Esophagus squamous epithelium (tissue), 5 donors: ENCODE measurements at places on chromosomes 2 and 18. TPM values are rescaled to one million over a fixed set of nuclear protein-coding genes. Genes with fewer than 3 reads are reported as not detected.

The COL6A3 gene
- 30.3 TPM for total RNA-seq

The MCFD2 gene
- total RNA-seq = 55.8 TPM

The MPV17 gene
- total RNA-seq = 39.3 TPM

GRCh38 chr18:48222118-48222517 lies 187.1 kb downstream of the ZBTB7C start:
- H3K27ac ChIP-seq = no peak overlapping the region
- DNase-seq = no peak
- no peaks in the 10 kb centered on the region for H3K27me3 ChIP-seq
- H3K36me3 ChIP-seq = no peaks in the 10 kb centered on the region
- no peaks in the 10 kb centered on the region for H3K4me1 ChIP-seq

DNA sequence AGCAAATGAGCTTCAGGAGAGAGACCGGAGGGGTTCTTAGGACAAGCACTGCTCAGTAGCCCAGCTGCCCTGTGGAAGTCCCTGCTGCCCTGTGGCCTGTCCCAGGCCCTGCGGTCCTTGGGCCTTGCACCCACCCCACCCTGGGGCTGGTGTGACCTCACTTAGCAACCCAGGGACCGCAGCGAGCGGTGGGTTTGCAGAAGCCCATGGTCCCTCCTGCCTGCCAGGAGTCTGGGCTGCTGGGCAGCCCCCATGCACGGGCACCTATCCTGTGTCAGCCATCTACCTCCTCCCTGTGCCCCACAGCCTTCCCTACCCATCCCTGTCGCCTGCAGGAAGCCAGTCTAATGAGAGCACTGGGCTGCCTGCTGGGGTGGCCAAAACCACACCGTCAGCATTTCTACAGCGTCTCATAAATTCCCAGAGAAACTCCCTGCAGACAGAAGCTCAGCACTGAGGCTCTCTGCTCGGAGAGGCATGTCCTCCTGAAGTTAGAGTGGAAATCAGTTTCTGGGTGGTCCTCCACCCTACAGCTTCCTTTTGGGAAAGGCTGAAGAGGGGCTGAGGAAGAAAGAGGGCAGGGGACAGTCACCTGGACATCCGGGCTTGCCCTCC lies 231.1 kb upstream of the HS6ST1 start:
- no peak for DNase-seq
- no peak overlapping the region for H3K27ac ChIP-seq
- H3K4me1 ChIP-seq = no peaks in the 10 kb centered on the region
- no peaks in the 10 kb centered on the region for H3K36me3 ChIP-seq
- H3K4me3 ChIP-seq = no peak overlapping the region

DNA sequence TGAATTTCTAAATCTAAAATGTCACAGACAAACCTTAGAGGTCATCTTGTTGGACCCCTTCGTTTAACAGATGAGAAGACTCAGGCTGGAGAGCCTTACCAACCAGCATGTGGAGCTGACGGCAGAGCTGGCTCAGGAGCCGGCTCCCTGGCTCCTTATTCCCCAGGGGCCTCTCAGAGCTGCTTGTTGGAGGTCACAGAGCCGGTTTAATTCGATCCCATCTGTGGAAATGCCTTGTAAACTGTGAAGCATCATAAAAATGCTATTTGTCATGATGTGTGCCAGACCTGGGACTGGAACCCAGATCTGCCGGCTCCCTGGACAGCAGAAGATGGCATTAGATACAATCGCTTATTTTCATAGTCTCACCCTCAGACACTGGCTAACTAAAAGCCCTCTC lies 8.2 kb upstream of the CIB4 start:
- H3K4me3 ChIP-seq = no peak overlapping the region
- H3K27ac ChIP-seq = no peak overlapping the region
- DNase-seq = no peak
- H3K36me3 ChIP-seq = no peaks in the 10 kb centered on the region

DNA sequence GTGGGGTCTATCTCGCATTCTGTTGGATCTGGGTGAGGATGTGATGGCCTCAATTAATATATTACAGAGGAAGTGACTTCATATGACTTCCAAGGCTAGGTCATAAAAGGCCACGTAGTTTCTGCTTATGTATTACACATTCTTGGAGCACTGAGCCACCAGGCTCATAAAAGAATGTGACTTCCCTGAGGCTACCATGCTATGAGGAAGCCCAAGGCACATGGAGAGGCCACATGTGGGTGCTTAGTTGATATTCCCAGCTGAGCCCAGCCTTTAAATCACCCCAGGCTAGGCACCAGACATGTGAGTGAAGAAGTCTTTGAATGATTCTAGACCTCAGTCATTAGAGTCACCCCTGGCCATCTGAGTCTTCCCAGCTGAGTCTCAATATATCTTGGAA lies 13.3 kb upstream of the REEP1 start:
- DNase-seq = no peak
- H3K27ac ChIP-seq = no peak overlapping the region
- no peaks in the 10 kb centered on the region for H3K4me1 ChIP-seq
- H3K36me3 ChIP-seq = no peaks in the 10 kb centered on the region
- no peaks in the 10 kb centered on the region for H3K27me3 ChIP-seq

GRCh38 chr2:60570251-60570650 lies 16.8 kb upstream of the BCL11A start:
- DNase-seq = no peak
- H3K36me3 ChIP-seq = no peaks in the 10 kb centered on the region
- no peak overlapping the region for H3K27ac ChIP-seq
- H3K4me3 ChIP-seq = no peak overlapping the region
- H3K27me3 ChIP-seq = peaks cover 24% of the 10 kb centered on the region
- peaks cover 19% of the 10 kb centered on the region for H3K4me1 ChIP-seq

- no peak overlapping the region for H3K4me3 ChIP-seq
- no peak overlapping the region for H3K27ac ChIP-seq
- no peaks in the 10 kb centered on the region for H3K4me1 ChIP-seq
- DNase-seq = no peak
- H3K27me3 ChIP-seq = no peaks in the 10 kb centered on the region
- no peaks in the 10 kb centered on the region for H3K36me3 ChIP-seq
Measured at GRCh38 chr2:163490281-163490680, 245.5 kb downstream of the FIGN start.

DNA sequence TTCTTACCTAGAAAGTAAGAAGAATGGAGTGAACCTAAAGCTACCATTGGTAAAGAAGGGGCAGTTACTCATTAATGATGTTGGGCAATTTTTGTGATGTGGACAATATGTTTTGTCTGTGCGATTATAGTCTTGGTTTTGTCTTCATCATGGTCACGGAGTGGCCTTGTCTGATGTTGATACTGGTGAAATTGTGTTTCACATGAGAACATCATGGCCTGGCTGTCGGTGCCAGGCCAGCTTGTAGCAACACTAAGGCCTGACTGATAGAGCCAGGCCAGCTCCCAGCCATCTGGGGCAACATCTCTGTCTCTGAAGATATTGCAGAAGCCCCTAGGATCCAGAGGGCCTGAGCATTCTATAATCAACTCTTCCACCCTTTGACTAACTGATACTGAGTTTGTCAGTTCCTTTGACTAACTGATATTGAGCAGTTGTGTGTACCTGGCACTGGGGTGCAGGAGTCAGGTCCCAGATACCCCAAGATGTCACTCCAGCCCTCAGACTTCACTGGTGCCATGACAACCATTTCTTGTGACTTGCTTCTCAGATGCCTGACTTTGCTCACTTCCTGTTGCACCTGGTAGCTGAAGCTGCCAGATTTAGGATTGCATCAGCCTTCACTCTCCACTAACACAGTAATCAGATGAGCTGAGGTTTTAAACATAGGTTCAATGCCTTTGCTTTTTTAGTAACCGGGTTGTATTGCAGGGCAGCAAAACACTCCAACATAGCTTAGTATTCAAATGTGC lies 62.5 kb downstream of the RPIA start:
- no peak overlapping the region for H3K4me3 ChIP-seq
- DNase-seq = no peak
- H3K27ac ChIP-seq = no peak overlapping the region
- no peaks in the 10 kb centered on the region for H3K36me3 ChIP-seq
- H3K4me1 ChIP-seq = no peaks in the 10 kb centered on the region

GRCh38 chr2:170434900-170435621 lies 257.1 kb downstream of the MYO3B start:
- no peak for DNase-seq
- H3K27ac ChIP-seq = no peak overlapping the region
- no peaks in the 10 kb centered on the region for H3K4me1 ChIP-seq
- no peaks in the 10 kb centered on the region for H3K36me3 ChIP-seq
- no peaks in the 10 kb centered on the region for H3K27me3 ChIP-seq
- no peak overlapping the region for H3K4me3 ChIP-seq
